ENCODE measurements at places on chromosomes 1 and 21. TPM values are rescaled to one million over a fixed set of nuclear protein-coding genes. Genes with fewer than 3 reads are reported as not detected.

DNA sequence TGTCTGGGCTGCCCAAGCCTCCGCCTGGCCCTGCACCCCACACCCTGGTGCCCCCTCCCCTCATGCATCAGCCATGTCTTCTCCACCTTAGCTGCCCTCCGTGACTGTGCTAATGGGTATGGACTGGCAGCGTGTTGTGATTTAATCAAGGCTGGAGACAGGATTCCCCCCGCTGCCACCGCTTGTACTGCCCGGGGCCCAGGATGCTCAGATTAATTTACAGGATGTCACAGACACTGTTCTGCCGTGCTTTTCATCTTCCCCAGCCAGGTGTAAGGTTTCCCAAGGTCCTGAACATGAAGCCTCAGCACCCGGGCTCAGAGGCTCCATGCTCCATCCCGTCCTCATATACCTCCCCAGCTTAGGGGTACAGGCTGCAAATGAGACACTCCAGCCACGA lies 66.3 kb downstream of the TAS1R2 start:
- no peak for DNase-seq

- DNase-seq: no peak
Measured at GRCh38 chr1:101463195-101463594, 226.4 kb downstream of the S1PR1 start.

- no peak for DNase-seq
Measured at GRCh38 chr1:217718873-217719272, 87.7 kb downstream of the SPATA17 start.

Gene NEK2
- total RNA-seq: 10.6 TPM

- no peak for DNase-seq
Measured at GRCh38 chr1:55078470-55078869, 39.1 kb downstream of the PCSK9 start.

- no peak for DNase-seq
Measured at GRCh38 chr1:205466595-205467220, 10.9 kb upstream of the BLACAT1 start.

GRCh38 chr1:204621996-204622395 lies 63.5 kb downstream of the LRRN2 start:
- DNase-seq: no peak

DNA sequence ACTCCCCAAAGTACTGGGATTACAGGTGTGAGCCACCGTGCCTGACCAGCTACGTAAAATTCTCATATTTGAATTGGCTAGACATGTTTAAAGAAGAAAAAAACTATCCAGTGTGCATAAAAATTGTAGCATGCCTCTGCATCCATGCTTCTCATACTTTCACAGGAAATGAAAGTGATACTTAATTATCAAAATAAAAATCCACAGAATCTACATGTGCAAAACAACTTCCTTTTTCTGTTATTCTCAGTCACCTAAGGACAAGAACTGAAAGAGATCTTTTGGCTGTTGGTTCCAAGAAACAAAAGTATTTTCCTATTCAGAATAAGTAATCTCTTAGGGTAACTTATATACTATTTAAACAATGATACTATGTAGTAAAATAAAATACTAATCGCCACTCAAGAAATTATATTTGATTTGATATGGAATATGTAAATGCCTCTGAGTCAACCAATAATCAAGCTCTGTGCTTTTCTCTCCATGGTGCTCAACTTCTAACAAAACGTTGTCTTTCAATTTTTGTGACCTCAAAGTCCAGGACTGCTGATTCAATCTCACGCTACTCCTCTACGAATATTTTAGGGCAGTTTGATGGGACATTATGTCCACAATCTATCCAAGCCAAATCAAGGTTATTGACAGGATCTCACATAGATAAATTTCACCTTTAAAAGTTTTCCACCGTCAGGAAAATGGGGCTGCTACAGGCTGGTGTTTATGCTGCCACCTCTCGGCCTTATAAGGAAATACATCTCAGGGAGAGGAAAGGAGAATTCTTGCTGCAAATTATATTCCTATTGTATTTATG lies 102.7 kb downstream of the ZNF281 start:
- DNase-seq: peak; percentile 42

DNA sequence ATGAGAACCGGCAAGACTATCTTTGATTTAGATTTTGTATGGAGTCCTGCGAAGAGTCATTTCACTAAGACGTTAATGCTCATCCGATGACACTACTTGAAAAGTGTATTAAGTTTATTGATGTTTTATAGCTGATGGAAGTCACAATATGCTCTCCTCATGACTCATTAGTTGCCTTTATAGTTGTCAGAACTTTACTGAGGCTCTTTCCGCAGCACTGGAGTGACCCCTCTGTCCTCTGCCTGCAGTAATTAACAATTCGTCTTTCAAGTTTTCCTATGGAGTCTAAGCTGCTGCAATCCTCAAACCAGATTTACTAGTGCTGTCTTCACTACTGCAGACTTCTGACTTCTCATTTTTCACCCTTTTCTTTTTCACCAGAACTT lies 853 bp downstream of the USP16 start:
- peak; percentile 52 for DNase-seq

Gene ST6GALNAC3
- 40.5 TPM for total RNA-seq

Gene TAL1
- total RNA-seq: 0.13 TPM

DNA sequence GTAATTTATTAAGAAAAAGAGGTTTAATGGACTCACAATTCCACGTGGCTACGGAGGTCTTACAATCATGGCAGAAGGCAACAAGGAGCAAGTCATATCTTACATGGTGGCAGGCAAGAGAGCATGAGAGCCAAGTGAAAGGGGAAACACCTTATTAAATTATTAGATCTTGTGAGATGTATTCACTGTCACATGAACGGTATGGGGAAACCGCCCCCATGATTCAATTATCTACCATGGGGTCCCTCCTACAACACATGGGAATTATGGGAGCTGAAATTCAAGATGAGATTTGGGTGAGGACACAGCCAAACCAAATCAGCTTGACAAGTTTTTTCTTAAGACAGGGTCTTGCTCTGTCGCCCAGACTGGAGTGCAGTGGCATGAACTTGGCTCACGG lies 14.3 kb downstream of the DAP3 start:
- DNase-seq: no peak

Gene HPCAL4
- 15.8 TPM for total RNA-seq

DNA sequence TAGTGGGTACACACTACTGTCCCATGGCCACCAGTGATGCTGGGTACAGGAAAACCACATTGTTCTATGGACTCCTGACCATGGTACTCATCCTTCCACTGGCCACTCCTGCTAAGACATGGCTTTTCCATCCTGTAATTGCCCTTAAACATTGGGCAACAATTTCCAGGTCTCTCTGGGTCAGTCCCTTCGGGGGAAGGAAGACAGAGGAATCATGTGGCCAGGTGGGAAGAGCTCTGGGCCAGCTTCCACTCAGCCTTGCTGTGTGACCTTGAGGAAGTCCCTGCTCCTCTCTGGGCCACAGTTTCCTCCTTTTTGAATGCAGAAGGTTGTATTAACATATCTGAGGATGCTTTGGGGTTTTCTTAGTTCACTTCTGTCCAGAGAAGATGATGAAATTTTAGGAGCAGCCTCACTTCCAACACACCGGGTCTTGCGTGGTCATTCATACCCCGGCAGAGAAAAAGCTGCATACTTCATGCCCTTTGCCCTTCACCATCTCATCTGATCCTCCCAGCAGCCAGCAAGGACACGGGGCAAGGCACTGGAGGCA lies 50.8 kb downstream of the SRRM1 start:
- DNase-seq: no peak

Gene RUNX3
- total RNA-seq: 0.13 TPM

Gene ANKRD34A
- total RNA-seq: 0.28 TPM

Gene VANGL1
- 12.1 TPM for total RNA-seq

- DNase-seq: no peak
Measured at GRCh38 chr1:94856868-94857267, 36.7 kb downstream of the SLC44A3 start.

- no peak for DNase-seq
Measured at GRCh38 chr1:236021424-236022135, 43.3 kb downstream of the NID1 start.

DNA sequence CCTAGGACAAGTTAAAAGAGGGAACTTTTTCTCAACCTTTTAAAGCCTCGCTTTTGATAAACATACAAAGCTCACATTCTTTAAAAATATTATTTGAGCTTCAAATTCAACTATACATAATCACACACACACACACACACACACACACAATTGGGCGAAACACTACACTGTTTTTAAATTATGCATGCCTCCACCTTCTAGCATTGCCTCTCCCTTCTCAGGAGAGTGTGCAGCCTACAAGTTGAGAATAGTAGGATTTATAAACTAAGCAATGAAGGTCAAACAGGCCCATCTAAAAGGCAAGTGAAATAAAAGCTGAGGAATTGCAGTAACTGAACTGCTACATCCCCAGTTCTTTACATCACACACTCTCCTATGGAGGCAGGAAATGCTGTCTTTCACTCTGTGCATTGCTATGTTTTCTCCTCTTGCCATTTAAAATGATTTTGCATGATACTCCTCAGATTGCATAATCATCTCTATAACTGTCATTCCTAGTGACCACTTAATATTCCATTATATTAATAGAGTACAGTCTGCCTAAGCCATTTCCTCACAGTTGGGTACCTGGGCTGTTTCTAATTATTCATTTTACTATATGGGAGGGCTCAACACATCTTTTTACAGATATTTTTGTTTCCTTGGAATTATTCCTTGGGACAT lies 92.5 kb upstream of the KCNE2 start:
- no peak for DNase-seq
